Stimulated activated CD4-positive, alpha-beta T cell treated with anti-CD3 and anti-CD28 coated beads, Interleukin-1b, Interleukin-23, amount 100 ng/mL, for 24 hours (primary cell): ENCODE measurements at places on chromosomes 12 and 14.

GRCh38 chr12:121722511-121722910, 10.0 kb downstream of the TMEM120B start:
- DNase-seq, result no peak

GRCh38 chr12:30095511-30095910, 311.8 kb upstream of the TMTC1 start:
- no peak for DNase-seq

GRCh38 chr14:104082807-104083206, 2.7 kb upstream of the ASPG start:
- DNase-seq, result no peak

GRCh38 chr12:90854136-90854689, 100.8 kb downstream of the CCER1 start:
- DNase-seq, result no peak

DNA sequence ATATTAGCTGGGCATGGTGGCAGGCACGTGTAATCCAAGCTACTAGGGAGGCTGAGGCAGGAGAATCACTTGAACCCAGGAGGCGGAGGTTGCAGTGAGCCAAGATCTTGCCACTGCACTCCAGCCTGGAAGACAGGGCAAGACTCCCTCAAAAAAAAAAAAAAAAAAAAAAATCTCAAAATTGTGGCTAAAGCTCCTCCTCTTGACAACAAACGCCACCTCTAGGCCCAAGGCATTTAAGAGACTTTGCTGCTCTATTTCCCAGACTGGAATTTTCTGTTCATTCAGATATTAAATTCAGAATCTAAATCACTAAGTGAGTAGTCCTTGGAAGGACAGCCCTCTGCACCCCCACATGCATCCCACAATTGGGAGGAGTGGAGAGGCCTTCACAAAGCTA, 1.4 kb downstream of the ZFYVE1 start:
- no peak for DNase-seq
